ENCODE measurements at places on chromosomes 12 and 14.

- DNase-seq, result no peak
Observed at GRCh38 chr12:122081083-122081696, 2.6 kb downstream of the MLXIP start.

GRCh38 chr14:55398679-55399078 is 13.0 kb downstream of the ATG14 start:
- no peak for DNase-seq

DNA sequence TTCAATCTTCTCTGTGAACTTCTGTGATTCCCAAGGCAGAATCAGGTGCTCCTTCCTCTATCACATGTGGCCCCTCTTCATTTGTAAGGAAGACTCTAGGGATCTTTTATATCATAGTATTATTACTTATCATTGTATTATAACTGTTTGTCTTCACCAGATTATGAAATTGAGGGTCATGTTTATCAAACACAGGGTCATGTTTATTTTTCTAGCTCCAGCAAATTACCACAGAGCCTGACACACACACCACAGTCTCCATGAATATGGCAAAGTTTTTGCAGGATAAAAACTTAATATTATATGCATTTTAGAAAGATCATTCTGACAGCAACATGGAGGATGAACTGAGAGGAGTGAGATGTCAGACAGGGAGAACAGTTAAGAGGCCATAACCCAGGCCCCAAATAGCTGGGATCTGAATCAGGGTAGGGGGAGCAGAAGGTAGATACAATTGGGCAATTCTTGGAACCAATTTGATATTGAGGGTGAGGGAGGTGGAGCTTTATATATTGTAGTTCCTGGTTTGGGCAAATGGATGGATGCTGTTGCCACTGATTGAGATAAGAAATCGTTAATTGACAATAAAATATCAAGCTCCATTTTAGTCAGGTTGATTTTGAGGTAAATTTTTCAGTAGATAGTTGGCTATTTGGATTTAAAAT is 130.7 kb downstream of the DHRS2 start:
- DNase-seq, result no peak

DNA sequence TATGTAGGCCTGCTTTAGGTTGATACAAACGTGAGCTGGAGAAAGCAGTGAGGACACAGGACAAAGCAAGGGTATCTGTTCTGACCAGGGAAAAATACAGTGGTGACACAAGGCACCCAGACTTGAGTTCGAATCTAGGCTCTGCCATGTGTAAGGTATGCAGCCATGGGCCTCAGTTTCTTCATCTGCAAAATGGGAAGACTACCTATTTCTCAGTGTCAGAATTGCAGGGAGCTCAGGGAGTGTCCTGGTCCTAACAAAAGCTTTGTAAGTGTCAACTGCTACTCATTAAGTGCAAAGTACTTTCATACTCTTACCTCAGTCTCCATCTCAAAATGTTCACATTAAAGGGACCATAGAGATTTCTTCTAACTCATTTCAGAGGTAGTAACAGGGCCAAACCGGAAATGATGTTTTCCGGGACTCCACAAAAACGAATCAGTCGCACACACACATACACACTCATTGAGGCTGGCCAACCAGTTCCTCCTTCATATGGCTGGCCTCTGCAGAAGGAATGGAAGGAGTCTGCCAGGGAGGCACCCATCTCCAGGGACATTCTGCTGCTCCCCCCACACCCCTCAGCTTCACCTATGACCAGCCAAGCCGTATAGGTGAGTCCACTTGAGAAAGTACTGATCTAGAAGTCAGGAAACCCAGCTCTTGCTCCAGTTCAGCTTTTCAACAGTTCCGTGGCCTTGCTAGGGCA is 7.8 kb downstream of the CTDSP2 start:
- DNase-seq, result no peak

GRCh38 chr12:78559886-78560285 is 304.7 kb upstream of the SYT1 start:
- DNase-seq, result no peak

GRCh38 chr12:115584156-115584555 is 693.3 kb downstream of the MED13L start:
- no peak for DNase-seq

GRCh38 chr14:22500954-22501726 is 87.9 kb downstream of the DAD1 start:
- no peak for DNase-seq

- DNase-seq, result no peak
Observed at GRCh38 chr14:93035917-93036651, 79.6 kb downstream of the ITPK1 start.

- DNase-seq, result no peak
Observed at GRCh38 chr12:56161690-56162351, 3.7 kb downstream of the MYL6 start.

- DNase-seq, result peak; percentile 61
Observed at GRCh38 chr12:52070185-52070925, 577 bp downstream of the ATG101 start.
